ENCODE measurements at places on chromosomes 5 and 9.

DNA sequence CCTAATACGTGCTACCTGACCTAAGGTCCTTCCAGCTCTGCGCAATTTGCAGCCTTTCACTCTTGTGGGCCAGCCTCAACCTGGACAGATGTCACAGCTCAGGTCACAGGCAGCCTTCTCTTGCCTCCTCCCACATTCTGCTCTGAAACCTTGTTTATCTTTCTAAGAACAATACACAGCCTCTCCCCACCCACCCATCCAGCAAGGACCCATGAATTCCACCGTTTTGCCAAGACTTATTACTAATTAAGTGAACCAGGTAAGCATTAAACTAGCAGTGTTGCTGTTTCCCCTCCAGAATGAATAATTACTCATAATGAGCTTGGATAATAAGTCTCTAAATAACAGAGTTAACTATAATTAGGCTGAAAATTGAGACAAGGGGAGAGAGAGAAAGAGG lies 11.0 kb downstream of the FABP6 start:
- DNase-seq: peak; percentile 53

DNA sequence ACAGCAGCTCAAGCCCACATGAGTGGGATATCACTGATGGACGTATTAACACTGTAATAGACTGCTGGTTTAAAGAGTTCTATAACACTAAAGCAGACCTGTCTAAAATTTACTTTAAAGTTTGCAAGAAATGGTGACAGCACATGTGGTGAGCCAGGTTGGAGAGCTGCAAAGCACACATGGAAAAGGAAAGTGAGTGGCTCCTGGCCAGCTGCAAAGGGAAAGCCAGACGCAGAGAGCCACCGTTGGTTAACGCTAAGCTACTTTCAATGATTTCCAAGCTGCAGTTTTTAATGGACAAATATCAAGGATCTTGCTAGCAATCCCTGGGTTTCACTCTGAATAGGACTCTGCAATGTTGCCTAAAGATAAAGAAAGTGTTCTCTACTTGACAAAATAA lies 89.9 kb downstream of the CTNND2 start:
- DNase-seq: no peak

GRCh38 chr5:133309166-133309795 lies 257.5 kb downstream of the HSPA4 start:
- DNase-seq: no peak

DNA sequence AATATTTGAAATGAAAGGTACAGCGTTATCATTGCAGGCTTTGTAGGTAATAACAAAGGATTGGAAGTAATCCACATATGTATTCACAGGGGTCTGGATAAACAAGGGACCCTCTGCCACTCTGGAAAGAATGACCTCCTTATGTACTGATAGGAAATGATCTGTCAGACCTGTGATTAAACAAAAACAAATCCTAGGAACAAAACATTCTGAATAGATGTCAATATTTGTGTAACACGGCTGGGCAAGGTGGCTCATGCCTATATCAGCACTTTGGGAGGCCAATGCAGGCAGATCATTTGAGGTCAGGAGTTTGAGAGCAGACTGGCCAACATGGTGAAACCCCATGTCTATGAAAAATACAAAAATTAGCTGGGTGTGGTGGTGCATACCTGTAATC lies 42.3 kb downstream of the NSUN2 start:
- no peak for DNase-seq

GRCh38 chr5:56072863-56073766 lies 78.4 kb upstream of the IL6ST start:
- DNase-seq: no peak

- DNase-seq: no peak
Observed at GRCh38 chr5:95424526-95424925, 33.4 kb downstream of the FAM81B start.

- DNase-seq: no peak
Observed at GRCh38 chr5:32090026-32090754, 83.9 kb downstream of the GOLPH3 start.

DNA sequence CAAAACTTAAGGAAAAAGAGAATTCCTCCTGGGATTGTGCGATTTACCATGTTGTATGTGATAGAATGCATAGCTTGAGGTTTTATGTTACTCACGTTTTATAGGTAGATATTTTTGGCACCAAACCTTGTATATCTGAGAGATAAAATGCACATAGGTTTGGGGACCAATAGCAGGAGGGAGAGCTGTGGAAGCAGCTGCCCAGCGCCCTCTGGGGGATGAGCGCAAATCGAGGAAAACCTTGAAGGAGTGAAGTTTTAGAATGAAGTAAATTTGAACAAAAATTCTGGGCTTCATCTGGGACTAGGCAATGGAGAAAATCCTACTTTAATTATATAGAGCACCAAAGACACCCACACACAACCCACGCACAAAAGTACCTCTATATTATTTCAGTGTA lies 197.0 kb downstream of the ADCY2 start:
- peak; percentile 16 for DNase-seq

DNA sequence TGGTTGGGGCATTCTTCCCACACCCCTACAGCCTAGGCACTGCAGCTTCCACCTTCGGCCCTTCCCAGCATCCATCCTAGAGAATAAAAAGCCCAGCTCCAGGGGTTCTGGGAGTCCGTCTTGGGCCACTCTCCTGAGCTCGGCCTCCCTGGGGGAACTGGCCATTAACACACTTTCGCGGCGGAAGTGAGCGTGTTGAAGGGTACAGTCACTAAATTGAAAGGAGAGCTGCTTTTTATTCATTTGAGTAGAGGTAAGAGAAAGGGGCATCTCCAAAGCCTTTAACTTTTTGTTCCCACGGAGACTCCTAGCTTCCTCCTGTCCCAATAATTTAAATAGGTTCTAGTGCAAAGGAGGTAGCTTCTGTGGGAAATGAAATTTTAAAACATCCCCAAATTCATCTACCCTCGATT lies 31.0 kb upstream of the NFIB start:
- no peak for DNase-seq
